ENCODE measurements at places on chromosomes 2 and 18.

GRCh38 chr2:46615986-46616485, 136.7 kb downstream of the TMEM247 start:
- peak; percentile 25 for DNase-seq

- DNase-seq = no peak
Observed at GRCh38 chr2:242020196-242021004, 150.9 kb downstream of the RTP5 start.

DNA sequence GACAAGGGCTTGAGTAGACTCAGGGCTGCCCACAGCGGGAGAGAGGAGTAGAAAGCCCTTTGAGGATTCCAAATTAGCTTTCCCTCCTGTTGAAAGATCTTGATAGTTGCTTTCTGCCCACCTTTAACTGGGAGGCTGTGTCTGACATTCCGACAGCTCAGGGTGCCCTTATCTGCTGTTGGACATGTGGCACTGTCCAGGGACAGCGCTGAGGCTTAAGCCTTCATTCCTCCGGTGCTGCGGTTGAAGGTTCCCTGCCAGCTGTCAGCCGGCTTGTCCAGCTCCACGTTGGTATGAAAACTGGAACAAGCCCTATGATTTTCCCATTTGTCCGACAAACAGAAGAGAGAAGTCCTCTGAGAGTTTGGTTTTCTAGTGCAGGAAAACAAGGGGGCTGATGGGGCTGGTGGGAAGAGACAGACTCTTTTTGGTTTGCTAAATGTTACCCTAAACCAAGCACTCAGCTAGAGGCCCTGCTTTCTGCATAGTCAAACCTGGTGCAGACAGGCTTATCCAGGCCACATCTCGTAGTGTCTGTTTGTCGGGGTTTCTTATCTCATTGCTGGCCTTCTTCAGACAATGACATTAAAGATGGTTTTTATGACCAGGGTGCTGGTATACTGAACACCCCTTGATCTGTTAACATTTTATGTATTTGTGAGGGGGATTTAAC, 24.5 kb downstream of the GREB1 start:
- DNase-seq = no peak

DNA sequence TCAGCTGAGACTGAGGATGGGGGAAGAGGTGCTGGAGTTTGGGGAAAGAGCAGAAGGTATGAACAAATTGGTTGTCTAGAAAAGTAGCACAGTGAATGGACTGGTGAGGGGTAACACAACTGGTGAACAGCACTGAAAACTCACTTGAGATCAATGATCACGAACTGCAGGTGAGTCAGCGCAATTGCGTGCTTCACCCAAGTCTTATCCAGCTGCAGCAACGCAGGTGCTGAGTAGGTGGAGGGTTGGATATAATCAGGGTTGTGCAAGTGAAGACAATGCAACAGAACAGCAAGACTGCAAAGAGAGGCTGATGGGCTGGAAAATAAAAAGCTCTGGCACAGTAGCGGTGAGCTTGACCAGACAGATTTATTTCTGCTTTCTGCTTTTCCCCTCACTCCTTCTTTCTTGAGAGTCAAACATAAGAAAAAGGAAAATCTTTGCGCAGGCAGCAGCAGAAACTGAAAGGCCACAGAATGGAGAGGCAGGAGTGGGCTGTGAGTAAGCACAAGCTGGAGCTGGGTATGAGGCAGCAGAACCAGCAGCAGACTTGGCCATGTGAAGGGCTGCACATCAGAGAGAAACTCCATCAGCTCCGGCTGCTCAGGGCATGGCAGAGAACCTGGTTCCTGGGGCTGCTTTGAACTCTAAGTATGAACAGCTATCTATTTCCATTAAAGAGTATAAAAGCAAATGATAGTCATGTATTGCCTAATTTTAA, 99.4 kb upstream of the ARL5A start:
- DNase-seq = peak; percentile 41

- no peak for DNase-seq
Observed at GRCh38 chr2:19462256-19462645, 103.8 kb upstream of the OSR1 start.

DNA sequence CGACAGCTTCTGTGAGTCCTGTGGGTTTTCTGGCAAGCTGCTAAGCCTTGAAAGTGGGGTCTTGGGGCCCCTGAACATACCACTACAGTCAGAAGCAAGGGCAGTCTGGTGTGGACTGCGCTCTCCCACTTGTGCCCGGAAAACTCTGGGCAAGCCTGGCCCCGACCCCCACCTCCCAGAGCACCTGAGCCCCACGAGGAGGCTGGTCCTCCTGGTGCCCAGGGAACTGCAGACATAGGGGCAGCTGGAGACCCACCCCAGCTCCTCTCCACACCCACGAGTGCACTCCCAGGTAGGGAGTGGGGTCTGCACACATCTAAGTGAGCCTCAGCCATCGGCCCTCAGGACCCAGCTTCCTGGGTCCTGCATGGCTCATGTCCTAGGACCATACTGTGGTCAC, 16.2 kb upstream of the GPC1 start:
- DNase-seq = no peak

DNA sequence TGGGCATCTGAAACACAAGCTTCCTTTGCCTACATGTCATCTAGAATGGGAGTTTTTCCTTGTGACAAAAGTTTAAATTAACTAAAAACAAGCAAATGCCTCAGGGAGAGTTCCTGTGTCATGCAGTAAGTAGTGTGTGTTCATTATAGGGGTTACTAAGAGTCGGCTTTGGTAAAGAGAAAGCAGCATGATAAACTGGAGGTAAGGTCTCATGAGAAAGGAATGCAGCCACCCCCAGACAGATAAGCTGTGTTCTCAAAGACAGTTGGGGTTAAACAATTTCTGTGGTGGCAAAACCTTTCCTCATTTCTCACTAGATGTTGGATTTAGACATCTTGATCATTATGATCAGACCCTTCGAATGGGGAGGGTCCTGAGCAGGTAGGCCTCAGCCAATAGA, 129.7 kb downstream of the MAP4K4 start:
- DNase-seq = no peak

GRCh38 chr2:57881998-57882888, 164.4 kb upstream of the VRK2 start:
- no peak for DNase-seq

GRCh38 chr18:54020156-54020745, 204.2 kb downstream of the MBD2 start:
- no peak for DNase-seq

GRCh38 chr2:187956906-187957534, 334.7 kb upstream of the GULP1 start:
- no peak for DNase-seq

Data from suppressor macrophage treated with lipopolysaccharide for 4 hours (primary cell).